ENCODE measurements at places on chromosomes 12 and 14.

- no peak for DNase-seq
Observed at GRCh38 chr12:101941306-101942249, 64.2 kb downstream of the DRAM1 start.

- no peak for DNase-seq
Observed at GRCh38 chr14:59376686-59377085, 88.5 kb downstream of the GPR135 start.

- no peak for DNase-seq
Observed at GRCh38 chr14:47526591-47527244, 148.7 kb downstream of the MDGA2 start.

GRCh38 chr14:49972823-49973222, 79.9 kb downstream of the ARF6 start:
- DNase-seq: no peak

GRCh38 chr14:71289536-71289935, 382.3 kb downstream of the PCNX1 start:
- DNase-seq: no peak

DNA sequence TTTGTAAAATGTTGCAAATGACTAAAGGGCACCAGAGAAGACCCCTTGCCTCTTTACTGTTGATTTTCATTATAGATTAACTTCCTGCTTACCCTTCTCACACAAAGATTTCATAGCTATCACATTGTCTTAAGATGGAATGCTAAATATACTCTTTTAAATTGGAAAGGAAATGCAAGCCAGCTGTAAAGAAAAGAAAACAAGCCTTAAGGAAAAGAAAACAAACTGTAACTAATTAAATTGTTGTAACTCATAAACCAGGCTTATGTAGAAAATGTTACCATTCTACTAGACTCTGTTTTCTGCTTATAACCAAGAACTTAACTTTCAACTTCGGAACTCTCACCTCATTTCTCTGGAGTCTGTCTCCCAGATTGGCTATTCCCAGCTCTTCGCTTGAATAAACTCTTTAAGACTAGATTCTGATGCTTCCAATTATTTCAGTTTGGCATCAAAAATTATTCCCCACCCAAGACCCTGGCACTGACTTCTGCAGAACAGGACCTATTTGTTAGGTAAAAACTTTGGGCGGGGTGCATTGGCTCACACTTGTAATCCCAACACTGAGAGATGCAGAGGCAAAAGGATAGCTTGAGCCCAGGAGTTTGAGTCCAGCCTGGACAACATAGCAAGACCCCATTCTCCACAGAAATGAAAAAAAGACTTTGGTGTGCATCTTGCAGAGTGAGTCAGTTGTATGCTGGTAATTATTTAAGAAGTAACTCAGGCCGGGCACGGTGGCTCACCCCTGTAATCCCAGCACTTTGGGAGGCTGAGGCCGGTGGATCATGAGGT, 36.6 kb upstream of the CIT start:
- DNase-seq: no peak

DNA sequence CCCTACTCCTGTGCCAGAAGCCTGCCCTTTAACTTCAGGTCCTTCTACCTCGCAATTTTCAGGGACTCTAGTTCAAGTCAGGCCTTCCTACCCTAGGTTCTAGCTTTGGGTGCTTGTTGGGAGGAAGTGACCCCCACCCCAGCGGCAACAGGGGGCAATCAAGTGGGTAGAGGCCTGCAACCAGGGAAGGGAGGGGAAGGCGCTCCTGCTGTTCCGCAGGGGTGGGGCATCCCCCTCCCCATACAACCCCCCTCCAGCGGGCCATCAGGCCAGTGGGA, 204 bp upstream of the PRPH start:
- no peak for DNase-seq

DNA sequence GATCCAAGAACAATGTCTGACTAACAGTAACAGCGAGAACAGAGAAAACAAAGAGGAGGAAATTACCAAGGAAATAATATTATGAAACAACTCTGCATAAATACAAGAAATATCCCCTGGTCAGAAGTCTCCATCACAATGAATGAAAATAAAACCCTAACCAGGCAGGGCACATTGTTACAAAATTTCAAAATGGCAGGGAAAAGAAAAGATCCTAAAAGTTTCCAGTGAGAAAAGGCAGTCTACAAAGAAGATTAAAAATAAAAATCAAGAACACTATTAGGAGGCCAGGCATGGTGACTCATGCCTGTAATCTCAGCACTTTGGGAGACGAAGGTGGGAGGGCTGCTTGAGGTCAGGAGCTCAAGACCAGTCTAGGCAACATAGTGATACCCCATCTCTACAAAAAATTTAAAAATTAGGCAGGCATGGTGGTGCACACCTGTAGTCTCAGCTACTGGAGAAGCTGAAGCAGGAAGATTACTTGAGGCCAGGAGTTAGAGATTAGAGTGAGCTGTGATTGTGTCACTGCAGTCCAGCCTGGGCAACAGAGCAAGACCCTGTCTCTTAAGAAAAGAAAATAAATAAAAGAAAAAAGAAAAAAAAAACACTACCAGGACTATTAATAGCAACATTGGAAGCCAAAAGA, 47.8 kb downstream of the FERMT2 start:
- DNase-seq: no peak

GRCh38 chr12:124759841-124760503, 103.7 kb downstream of the SCARB1 start:
- no peak for DNase-seq

- DNase-seq: no peak
Observed at GRCh38 chr12:131912518-131913274, 16.4 kb upstream of the PUS1 start.

- no peak for DNase-seq
Observed at GRCh38 chr12:69758105-69758504, 19.4 kb downstream of the RAB3IP start.

GRCh38 chr14:58426670-58427280, 556 bp downstream of the TIMM9 start:
- peak; percentile 78 for DNase-seq

DNA sequence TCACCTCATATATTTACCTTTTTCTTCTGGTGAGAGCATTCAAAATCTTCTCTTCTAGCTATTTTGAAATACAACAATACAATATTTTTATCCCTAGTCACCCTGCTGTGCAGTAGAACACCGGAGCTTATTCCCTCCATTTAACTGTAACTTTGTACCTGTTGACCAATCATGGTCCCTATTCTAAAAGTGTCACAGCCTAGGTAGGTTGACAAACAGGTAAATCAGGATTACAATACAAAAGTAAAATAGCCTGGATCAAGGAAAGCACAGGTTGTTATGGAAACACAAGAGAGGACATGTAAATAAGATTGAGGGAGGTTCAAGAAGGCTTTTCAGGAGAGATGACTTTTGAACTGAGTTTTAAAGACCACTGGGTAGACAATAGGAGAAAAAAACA, 670.9 kb downstream of the DIO2 start:
- DNase-seq: no peak

GRCh38 chr14:101977311-101978071, 13.1 kb downstream of the DYNC1H1 start:
- DNase-seq: no peak

DNA sequence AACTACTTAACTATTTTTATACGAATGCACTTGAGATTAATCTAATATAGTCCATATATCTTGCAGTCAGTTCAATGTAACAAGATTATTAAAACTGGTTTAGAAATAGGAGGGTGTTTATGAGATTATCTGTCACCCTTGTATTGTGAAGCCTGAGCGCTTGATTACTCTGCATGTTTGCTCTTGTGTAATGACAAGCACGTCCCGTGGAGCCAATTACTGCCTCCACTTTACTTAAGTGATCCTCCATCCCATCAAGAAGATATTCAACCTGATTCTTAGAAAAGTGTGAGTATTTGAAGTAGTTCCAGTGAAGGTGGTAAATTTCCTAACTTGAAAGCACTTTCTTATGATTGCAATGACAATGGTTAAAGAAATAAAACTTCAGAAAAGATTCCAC, 415.2 kb upstream of the GARIN6 start:
- peak; percentile 44 for DNase-seq

DNA sequence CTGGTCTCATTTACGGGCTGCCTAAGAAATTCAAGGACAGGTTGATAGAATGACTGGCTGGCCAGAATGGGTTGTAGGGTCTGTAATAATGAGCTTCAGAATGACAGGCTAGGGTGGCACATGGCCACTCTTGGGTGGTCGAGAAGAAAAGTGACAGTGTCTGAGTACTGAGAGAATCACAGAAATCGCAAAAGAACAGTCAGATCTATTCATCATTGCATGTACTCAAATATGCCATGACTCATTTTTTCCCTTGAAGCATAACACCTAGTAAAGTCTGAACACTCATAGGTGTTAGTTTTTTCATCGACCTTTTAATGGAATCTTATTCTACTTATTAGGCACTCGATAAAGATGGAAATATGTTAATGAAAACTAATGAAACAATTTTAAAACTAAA, 37.8 kb upstream of the SEL1L start:
- DNase-seq: no peak

- no peak for DNase-seq
Observed at GRCh38 chr12:109872-110271, 43.3 kb downstream of the IQSEC3 start.

GRCh38 chr14:92413379-92413778, 90.4 kb downstream of the SLC24A4 start:
- DNase-seq: no peak

Data from NCI-H1930 (cell line).